ENCODE measurements at places on chromosomes 3 and 15.
A peak's percentile ranks its signal among the peaks of the same experiment; 100 is the strongest.

DNA sequence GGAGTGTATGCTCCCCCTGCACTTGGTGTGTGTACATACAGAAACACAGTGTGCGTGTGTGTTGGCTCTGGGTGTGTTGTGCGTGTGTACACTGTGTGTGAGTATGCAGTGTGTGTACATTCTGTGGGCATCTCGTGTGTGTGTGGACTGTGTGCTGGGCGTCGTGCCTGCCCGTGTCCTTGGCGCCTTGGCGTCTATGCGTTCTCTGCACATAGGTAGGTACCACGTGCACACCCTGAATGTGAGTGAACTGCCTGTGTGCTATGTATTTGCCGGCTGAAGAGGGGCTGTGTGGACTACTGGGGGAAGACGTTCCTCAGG, 481 bp upstream of the ECE2 start:
- DNase-seq = no peak

GRCh38 chr15:58361273-58361759, 70.5 kb upstream of the LIPC start:
- DNase-seq = peak; percentile 74

- no peak for DNase-seq
Observed at GRCh38 chr3:177317247-177317646, 120.0 kb upstream of the TBL1XR1 start.

GRCh38 chr15:101474983-101475382, 14.5 kb downstream of the PCSK6 start:
- DNase-seq = no peak

GRCh38 chr3:71585887-71586809, 2.6 kb upstream of the FOXP1 start:
- no peak for DNase-seq

DNA sequence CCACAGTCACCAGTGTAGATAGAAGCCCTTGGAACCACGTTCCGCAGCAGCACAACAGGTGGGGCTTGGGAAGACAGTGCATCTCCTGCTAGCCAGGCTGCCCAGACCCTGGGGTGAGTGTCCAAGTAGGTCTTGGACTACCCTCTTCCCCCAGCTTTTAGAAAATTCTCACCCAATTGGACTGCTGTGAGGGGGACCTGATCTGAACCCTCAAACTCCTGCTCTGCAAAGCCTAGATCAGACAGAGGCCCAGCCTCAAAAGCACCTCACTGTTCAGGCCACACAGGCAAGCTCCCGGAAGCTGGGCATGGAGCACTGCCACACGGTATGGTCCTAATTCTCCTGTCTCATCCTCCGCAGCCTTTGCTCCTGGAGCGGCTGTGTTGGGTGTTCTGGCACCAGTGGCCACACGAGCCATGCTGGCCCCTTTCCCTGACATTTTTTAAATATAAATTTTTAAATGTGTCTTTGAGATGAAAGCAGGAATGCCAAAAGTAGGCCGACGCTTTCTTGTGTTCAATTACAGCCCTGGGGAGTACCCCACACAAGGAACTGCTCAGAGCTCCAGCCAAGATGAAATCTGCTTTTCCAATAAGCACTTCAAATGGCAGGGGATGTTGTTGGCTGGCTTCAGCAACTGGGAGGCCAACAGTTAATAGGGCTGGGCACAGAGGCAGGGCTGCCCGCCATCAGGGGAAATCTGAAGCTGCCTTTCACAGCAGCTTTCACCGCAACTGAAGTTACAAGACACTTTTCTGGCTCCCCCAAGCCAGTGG, 40.9 kb downstream of the CPN2 start:
- no peak for DNase-seq

All from astrocyte of the cerebellum (primary cell).